Activated CD4-positive, alpha-beta T cell treated with anti-CD3 and anti-CD28 coated beads for 48 hours (primary cell): ENCODE measurements at places on chromosomes 5 and 9.

- no peak for DNase-seq
Measured at GRCh38 chr5:9105851-9106250, 440.0 kb downstream of the SEMA5A start.

DNA sequence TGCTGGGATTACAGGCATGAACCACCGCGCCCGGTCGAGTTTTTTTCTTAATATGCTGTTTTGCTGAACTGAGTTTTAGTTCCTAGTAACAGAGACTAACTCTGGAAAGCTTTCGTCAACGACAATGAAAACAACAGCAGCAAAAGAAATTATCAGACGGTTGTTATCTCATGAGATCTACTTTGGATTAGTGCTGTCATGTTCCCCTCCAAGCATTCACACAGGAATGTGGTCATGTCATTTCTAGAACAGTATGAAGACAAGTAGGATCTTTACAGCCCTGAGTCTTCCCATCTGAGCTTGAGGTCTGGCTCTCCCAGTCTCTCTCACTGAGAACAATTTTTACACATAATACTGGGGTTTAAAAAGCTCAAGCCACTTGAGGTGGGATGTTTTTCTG, 4.0 kb upstream of the ANKRD33B start:
- no peak for DNase-seq

- DNase-seq, result no peak
Measured at GRCh38 chr5:93998951-93999455, 257.6 kb upstream of the POU5F2 start.

DNA sequence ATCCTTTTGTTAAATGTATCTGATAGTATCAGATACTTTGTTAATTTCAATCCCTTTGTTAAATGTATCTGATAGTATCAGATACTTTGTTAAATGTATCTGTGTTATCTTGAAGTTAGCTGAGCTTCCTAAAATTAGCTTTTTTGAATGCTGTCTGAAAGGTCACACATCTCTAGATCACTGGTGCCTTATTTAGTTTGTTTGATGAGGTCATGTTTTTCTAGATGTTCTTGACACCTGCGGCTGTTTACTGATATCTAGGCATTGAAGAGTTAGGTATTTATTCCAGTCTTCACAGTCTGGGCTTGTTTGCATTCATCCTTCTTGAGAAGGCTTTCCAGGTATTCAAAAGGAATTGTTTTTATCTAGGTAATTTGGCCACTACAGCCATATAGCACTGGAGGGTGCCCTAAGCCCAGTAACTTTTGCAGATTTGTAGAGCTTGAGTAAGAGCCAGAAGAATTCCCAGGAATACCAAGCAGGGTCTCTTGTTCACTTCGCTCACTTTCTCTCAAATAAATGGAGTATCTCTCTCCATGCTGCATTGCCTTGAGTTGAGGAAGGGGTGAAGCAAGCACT, 435.4 kb upstream of the GRAMD2B start:
- DNase-seq, result no peak

- DNase-seq, result no peak
Measured at GRCh38 chr9:89878003-89878411, 273.2 kb downstream of the GADD45G start.

GRCh38 chr9:125233678-125234077, 7.5 kb downstream of the HSPA5 start:
- DNase-seq, result no peak

- no peak for DNase-seq
Measured at GRCh38 chr9:79154806-79155205, 417.0 kb upstream of the TLE4 start.

GRCh38 chr9:70795841-70796240, 325.6 kb downstream of the TRPM3 start:
- no peak for DNase-seq

DNA sequence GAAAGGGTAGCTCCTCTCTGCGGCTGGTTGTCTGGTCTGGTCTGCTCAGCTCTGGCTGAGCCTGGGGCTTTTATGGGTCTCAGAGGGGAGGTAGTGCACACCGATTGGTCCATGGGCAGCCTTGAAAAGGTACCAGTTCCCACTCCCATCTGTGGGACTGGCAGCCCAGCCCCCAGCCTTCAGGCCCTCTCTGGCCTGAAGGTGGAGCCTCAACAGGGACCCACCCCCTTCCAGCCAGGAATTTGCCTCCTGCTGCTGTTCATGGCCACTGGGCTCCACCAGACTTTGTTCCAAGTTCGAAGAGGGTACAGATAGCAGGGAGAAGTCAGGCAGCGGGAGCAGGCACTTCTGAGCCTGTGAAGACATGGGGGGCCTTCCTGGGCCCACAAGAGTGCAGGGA, 165.3 kb upstream of the SLC27A6 start:
- no peak for DNase-seq

DNA sequence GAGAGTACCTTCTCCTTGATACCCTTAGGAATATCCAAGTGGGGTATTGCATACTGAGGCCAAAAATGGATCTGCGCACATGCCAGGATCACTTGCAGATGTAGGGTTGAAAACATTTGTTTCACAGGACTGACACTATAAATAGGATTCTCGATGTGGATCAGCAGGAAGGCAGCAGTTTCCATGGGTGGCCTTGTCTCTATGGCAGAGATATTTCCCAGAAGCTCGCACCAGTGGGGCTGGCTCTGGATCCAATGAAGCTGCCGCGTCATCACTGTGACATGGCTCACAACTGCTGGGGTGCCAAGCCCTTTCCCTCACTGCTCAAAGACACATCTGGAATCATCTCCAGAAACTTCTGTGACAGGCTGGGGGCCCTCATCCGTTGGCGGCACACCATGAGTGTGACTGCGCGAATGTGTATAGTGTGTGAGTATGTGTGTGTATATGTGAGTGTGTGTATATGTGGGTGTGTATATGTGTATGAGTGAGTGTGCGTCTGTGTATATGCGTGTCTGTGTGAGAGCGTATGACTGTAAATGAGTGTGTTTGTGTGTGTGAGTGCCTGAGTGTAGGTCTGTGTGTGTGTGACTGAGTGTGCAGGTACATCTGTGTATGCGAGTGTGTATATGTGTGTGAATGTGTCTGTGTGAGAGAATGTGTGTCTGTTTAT, 182.5 kb downstream of the GAS1 start:
- DNase-seq, result no peak

GRCh38 chr9:20197976-20198685, 409.3 kb upstream of the SLC24A2 start:
- no peak for DNase-seq

DNA sequence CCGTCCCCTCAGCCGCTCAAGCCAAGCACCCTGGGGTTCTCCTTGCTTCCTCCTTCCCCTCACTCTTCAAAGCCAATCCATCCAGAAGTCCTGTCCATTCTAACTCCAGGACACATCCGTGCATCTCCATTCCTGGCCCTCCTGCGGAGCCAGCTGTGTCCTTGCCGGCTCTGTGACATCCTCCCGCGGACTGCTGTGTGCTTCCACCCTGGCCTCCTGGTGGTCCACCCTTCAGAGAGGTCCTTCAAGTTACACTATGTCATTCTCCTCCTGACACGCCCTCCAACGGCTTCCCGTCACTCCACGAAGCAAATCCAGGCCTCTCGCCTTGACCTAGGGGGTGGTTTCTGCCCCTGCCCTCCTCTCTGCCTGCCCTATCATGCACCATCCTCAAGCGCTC, 13.0 kb upstream of the SCGB3A1 start:
- DNase-seq, result no peak

GRCh38 chr5:155128786-155129512, 115.4 kb downstream of the KIF4B start:
- no peak for DNase-seq

DNA sequence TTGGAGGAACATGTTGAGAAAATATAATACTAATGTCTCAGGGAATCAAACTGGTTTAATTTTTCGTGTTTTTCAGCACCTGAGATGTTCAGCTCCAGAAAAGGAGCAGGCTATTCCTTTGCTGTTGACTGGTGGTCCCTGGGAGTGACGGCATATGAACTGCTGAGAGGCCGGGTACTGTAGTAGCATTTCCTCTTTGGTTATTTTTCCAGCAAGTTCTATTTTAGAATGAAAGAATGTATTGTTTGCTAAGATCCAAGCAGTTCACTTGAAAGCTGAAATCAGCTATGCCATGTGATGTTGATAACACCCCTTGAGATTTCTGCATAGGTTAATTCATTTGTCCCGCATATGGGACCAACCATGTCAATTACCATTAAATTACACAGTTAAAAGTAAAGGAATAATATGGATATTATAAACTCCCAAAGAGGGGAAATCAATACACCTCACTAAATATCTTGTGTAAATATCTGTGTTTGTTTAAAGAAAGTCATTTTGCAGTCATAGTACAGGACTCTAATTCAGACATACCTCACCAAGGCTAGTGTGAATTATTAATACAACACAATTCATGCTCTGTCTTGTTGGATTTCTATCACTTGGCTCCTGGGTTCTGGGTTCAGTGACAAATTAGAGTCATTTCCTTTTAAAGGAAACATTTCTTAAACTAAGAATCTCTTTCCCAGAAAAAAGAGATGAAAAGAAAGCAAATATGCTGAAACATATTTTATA, 126.8 kb downstream of the STK32A start:
- no peak for DNase-seq

GRCh38 chr5:14781106-14781505, 90.5 kb downstream of the ANKH start:
- peak; percentile 28 for DNase-seq

DNA sequence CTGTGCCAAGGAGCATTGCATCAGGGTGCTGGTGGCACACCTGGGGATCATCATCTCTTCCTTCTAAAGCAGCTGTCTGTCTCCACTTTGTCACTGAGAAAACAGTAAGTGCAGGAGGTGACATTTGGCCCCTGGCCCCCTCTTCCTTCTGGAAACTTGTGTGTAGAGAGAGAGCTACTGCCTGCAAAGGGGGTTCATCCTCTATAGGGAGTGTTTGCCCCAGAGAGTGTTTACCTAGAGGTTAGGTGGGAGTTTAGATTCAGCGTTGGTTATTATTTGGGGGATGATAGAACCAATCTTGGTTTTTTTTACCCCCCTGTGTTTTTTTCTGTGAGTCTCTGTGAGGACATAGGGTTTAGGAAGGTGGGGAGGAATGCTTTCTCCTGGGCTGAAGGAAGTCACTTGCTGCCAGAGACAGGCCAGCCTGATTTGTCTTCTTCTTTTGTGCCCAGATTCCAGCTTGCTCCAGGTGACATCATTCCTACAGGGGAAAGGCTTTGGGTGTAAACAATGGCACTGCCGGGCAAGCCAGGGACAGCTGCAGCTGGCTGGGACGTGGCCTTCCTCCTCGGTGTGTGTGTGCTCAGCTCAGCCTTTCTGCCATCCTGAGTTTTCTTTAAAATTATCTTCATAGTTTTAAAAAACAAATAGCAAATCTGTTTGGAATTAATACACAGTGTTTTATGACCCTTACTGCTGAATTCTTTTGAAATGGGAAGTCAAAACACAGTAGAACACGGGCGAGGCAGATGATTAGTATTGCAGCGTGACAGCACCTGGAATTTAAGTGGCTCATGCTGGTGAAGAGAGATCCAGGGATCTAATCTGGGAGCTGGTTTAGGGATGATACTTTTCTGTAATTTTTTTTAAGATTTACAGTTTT, 24.5 kb downstream of the PRRC2B start:
- no peak for DNase-seq

DNA sequence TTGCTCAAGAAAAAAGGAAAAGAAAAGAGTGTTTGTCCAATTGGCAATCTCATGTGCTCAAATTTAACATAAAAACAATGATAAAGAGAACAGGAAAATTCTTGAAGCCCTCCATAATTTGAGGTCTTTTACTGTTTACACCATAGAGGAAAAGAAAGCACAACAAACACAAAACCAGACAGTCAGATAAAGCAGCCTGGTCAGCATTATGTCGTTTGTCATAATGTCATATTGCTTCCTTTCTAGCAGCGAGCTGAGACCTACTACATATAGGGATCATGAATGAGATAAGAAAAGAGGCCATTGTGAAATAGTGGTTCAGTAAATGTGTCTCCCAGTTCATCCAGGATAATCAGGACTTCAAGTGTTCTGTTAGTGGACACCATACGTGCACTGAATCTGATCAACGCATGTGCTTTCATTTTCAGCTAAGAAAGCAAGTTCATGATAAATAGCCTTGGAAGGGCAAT, 64.7 kb upstream of the SELENOP start:
- DNase-seq, result no peak

GRCh38 chr9:127022913-127023660, 99.3 kb downstream of the ANGPTL2 start:
- no peak for DNase-seq

- DNase-seq, result no peak
Measured at GRCh38 chr5:116402235-116402634, 172.4 kb downstream of the SEMA6A start.

GRCh38 chr9:18847576-18848275, 185.3 kb downstream of the SAXO1 start:
- DNase-seq, result no peak

GRCh38 chr5:179258922-179259730, 86.1 kb downstream of the ADAMTS2 start:
- DNase-seq, result no peak

GRCh38 chr5:1537603-1538154, 13.9 kb upstream of the LPCAT1 start:
- DNase-seq, result no peak

- DNase-seq, result no peak
Measured at GRCh38 chr5:61999371-61999770, 306.6 kb upstream of the KIF2A start.
